ENCODE measurements at places on chromosomes 12 and 14.

- DNase-seq = no peak
Observed at GRCh38 chr12:43315961-43316360, 236.0 kb downstream of the ADAMTS20 start.

- no peak for DNase-seq
Observed at GRCh38 chr12:21026302-21026701, 104.7 kb upstream of the SLCO1B1 start.

GRCh38 chr14:72945356-72946027 is 19.2 kb downstream of the DCAF4 start:
- DNase-seq = no peak

GRCh38 chr12:32298917-32299316 is 100.4 kb upstream of the FGD4 start:
- no peak for DNase-seq

- no peak for DNase-seq
Observed at GRCh38 chr12:120194226-120194533, 335 bp downstream of the GCN1 start.

DNA sequence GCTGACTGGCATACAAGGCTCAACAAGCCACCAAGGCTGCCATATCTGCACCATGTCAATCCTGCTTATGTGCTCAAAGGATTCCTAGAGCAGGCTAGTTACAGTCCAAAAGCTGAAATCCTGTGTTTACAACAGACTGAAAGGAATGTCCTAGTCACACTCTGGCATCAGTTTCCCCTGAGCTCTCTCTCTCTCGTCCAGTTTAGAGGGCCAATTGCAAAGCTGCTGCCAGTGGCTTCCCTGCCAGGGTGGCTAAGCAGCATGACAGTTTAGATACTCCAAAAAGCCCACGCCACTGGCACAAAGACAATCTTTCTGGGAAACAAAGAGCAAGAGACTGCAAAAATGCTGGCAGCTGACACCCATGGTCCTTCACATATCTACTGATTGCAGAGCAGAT is 392.1 kb downstream of the RPS29 start:
- DNase-seq = no peak

GRCh38 chr14:30355431-30355913 is 203.5 kb upstream of the G2E3 start:
- DNase-seq = no peak

GRCh38 chr12:93571925-93572711 is at the start of gene SOCS2:
SOCS2 (plus strand) TSS chr12:93572675; CDS start chr12:93572898, 223 bp downstream.
- peak; percentile 54 for DNase-seq

DNA sequence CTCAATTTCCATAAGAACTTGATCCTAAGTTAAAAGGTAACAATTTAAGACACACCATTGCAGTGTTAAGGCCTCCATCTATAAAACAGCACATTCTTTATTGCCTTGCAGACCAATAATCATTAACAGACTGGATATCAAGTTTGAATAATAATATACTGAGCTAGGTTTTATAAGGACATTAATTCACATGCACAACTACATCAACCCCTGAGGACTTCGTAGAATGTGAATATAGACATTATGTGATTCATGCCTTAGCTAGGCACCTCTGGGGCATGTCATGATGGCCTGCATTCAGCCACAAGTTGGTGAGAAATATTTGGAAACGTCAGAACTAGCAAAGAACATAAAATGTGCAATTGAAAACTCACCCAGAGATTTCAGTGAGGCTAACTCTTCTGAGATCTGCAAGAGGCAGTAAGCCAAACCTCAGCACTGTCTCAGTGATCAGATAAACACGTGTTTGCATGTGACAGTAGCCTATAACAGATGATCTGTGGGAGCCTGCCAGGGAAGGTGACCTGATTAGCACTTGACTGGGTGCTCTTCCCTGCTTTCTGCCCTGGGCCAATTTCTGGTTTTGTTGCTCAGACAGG is 492.2 kb downstream of the FLRT2 start:
- DNase-seq = no peak

DNA sequence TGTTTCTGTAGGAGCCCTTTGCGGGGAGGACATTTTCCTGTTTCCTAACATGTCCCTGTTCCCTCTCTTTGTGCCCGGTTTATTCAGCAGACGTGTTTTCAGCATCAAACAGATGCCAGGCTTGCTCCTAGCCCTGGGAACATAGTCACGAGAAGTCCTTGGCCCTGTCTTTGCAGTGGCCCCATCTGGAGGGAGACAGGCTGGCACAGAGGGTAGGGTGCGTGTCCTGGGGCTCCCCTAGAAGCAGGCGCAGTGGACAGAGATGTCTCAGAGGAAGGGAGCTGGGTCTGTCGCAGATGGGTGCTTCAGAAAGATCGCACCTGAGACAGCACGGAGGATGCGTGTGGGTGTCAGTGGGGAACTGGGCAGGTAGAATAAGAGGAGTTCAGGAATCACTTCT is 75.0 kb upstream of the DYNC1H1 start:
- DNase-seq = peak; percentile 22

DNA sequence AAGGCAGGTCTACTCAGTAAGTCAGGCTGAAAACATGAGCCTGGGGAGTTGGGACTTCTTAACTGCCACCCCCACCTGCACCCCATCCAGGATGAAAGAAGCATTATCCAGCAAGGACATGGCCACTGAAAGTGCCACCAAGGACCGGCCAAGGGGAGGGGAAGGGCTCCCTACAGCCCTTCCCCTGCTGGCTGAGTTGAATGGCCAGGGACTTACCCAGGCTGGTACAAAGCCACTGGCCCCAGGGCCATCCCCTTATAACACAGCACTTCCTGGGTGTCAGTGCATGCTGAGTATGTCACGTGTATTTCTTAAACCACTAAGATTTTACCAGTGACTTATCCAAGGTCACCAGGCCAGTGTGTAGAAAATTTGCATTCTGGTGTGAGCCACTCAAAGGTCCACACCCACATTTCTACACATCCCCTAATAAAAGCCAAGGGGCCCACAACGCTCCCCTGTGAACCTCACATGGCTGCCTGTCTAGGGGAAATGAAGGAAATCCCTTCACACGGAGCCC is 29.3 kb upstream of the ZFP36L1 start:
- DNase-seq = no peak

GRCh38 chr14:26377150-26377549 is 220.7 kb downstream of the NOVA1 start:
- DNase-seq = no peak

DNA sequence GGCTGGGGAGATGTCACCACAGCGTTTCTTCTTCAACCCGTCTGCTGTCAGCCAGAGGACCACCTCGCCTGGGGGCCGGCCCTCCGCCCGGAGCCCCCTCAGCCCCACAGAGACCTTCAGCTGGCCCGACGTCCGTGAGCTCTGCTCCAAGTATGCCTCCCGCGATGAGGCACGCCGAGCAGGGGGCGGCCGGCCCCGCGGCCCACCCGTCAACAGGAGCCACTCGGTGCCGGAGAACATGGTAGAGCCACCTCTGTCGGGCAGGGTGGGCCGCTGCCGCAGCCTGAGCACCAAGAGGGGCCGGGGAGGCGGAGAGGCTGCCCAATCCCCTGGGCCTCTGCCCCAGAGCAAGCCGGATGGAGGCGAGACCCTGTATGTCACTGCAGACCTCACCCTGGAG is 38.8 kb downstream of the PLEKHG3 start:
- DNase-seq = no peak

DNA sequence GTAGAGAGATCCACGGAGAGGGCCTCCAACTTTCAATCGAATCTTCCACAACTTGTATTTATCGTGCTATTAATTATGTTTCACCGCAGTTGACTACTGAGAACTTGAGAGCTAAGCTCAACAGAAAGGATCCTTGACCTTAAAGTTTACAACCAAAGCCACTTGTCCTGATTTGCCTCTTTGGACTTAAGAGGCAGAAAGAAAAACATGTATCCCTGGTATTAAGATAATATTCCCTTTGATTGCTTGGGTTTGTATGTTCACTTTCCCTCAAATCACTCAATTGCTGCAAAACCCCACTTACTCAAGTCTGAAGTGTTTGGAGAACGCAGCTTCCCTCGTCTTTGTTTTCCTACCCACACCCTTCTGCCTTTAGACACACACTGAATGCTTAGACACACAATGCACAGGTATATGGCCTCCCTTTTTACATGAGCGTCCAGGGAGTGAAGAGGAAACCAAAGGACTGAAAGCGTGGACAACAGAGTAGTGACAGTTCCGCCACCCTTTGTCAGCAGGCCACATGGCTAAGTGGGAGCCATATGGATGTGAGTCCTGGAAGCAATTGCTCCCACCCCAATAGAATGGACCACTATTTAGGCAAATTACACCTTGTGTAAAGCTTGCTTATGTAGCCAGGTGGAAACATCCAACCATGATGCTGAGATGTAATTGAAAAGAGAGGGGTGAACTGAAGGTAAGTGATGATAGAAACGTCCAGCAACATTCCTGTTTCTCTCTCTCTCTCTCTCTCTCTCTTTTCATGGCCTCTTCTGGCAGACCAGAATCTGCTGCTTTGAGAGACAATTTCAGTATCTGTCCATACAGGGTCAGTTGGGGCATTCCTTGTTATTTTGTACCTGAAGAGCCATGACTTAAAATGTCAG is 1.4 kb upstream of the PKP2 start:
- no peak for DNase-seq

DNA sequence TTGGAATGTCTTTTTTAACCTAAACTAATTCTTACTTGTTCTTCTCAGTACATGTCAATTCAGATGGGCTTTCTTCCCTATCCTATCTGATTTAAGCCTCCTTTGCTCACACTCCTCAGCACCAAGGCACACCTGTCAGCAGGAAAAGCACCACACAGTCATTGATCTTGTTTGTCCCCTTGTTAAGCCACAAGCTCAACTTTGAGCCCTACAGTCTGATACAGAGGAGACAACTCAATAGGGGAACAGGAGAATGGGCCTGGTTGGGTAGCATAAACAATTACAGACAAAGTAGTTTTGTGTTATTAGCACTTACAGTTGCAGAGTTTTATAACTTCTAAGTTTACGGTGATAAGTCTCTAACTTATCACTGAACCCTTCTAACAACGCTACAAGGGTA is 29.5 kb upstream of the SYCP3 start:
- no peak for DNase-seq

- DNase-seq = no peak
Observed at GRCh38 chr14:58739674-58740073, 101.9 kb downstream of the DACT1 start.

GRCh38 chr12:84507956-84508850 is 404.4 kb downstream of the SLC6A15 start:
- DNase-seq = peak; percentile 46

- DNase-seq = no peak
Observed at GRCh38 chr12:47921907-47922306, 17.1 kb upstream of the VDR start.

- DNase-seq = no peak
Observed at GRCh38 chr14:100449225-100449987, 126.3 kb downstream of the SLC25A47 start.

GRCh38 chr14:74882103-74882920 is 596 bp downstream of the DLST start:
- peak; percentile 52 for DNase-seq

DNA sequence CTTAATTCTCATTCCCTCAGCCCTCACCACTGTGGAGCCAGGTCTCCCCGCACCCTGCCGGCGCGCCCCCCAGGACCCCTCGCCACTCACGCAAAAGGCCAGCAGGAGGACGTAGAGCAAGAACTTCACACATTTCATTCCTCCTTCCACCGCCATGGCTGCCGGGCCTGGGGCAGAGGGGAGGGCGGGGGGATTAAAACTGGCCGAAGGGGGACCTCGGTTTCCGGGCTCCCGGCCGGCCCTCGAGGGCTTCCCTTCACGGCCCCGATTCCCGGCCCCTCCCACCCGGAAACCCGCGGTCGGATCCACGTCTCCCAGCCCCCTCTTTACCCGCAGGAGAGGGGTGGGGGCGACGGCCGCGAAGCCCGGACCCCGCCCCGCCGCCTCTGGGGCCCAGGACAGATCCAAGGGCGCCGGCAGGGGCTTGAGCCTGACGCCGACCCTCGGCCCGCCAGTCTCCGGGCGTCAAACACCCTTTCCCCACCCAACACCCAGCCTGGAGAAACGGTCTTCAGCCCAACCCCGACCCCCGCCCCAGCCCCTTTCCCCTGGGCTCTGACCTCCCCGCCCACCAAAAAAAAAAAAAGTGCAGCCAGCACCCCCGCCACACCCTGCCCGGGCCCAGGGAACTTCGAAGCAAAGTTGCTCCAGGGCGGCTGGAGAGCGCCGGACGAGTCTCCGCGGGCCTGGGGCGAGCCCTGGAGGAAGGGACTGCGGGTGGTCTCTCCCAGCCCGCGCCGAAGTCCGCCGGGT is 447 bp downstream of the CD63 start:
- peak; percentile 88 for DNase-seq

DNA sequence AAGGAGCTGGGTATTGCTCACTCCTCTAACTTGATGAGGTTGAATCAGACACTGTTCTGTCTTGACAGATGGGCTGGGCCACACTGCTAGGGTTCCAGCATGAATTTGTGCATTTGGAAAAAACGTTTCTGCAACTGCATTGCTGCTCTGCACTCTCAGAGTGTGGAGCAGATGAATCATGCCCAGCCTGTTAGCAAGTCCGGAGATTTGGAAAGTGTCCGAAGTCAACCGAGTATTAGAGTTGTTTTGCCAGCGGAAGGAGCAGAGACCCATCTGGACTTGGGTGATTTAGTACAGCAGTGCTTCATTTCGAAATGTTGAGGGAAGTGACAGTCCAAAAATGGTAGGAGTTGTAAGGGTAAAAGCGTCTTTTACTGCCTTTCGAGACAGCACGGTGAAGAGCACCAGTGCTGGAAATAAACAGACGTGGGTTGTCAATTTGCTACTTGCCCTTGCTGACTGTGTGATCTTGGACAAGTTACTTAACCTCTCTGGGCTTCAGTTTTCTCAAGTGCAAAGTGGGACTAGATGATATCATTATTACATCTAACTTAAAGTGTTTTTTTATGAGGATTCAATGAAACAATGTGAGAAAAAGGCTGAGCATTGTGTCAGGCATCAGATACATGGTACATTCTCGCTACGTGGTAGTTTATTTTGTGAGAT is 139.5 kb downstream of the CHST11 start:
- DNase-seq = no peak

DNA sequence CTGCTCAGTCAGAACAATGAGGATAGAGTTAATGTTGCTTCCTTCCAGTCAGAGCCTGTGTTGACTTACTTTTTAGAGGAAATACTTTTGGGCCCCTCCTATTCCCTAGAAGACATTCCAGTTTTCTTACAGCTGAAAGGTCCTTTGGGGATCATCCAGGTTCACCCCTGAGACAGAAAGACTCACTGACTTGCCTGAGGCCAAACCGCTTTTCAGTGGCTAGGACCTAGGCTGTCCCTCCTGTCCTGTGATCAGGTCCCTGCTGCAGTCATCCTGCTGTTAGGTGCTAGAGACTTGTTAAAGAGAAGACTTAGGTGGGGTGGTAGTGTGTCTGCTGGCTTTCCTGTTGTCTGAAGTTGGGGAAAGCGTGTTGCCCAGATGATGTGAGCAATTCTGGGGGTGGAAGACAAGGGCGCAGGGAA is 39.6 kb downstream of the SUSD6 start:
- no peak for DNase-seq
